ENCODE measurements at places on chromosomes 3 and 15.

GRCh38 chr15:99590913-99591646, 25.3 kb downstream of the MEF2A start:
- no peak for DNase-seq

DNA sequence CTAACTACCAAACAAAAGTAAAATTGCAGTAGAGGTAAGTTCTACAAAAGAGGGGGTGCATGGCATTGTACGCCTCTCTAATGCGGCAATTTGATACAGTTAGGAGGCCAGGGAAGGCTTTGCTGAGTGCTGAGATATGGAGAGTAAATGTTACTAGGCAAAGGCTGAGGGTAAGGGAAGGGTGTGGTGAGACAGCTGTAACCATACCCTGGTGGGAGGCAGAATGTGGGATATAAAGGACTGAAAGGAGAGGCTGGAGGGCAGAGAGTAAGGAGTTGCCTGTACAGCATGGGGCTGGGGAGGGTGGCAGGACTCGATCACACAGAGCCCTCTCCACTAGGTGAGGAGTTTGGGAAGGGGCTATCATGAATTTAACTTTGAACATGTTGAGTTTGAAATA, 106.3 kb downstream of the PDCD6IP start:
- DNase-seq, result no peak

GRCh38 chr3:10459954-10460754, 45.2 kb downstream of the ATP2B2 start:
- DNase-seq, result peak; percentile 23

GRCh38 chr3:80017369-80017768, 249.6 kb upstream of the ROBO1 start:
- DNase-seq, result no peak

DNA sequence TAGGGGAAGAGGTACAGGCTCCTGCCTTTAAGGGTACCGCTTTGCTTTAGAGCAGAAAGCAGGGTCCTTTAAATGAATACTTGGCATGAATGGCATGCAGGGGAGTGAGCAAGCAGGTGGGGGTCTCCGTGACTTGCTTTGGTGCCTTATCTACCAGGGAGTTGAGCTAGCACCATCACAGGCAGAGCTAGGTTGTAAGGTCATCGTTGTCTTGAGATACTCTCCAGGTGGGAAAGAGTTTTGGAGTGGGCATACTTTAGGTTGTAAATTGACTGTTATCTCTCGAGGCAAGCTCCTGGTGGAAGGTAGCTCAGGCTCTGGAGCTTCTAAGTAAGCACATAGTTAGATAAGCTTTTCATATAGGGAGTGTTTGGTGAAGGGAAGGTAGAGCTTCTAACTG, 5.6 kb downstream of the GASK1A start:
- DNase-seq, result no peak

DNA sequence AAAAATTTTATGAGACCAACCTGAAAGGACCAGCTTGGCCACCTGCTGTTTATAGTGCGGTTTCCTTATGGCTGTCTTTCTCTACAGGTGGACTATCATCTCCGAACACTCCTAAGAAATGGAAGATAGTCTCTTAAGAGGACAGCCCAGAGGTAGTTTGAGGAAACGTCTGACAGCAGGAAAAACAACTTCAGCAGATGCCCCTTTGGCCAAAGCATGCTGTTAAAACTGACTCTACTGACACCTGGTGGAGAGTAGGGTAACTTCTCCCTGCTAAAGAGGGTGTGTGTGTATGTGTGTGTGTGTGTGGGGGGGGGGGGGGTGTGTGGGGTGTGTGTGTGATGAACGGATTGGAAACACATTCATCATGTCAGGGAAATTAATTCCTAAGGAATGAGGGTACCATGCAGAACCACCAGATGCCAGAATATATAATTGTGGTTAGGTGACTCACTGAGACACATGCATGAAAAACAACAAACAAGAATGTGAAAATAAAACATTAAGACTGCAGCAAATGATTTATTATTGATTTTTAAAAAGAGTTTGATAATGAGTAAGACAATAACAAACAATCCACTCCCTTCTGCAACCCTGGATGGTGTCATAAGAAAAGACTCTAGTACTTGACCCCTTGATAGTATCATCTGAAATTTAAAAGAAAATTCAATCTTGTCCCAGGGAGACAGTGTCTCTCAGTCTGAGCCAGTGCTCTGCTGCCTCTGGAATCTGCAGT, 256.5 kb downstream of the THRB start:
- DNase-seq, result no peak

- no peak for DNase-seq
These were observed 5.6 kb upstream of the ROPN1 start for GRCh38 chr3:123997543-123997942.

GRCh38 chr3:124916837-124917409, 17.6 kb downstream of the MUC13 start:
- no peak for DNase-seq

- no peak for DNase-seq
These were observed 349.7 kb downstream of the TUSC7 start for GRCh38 chr3:117059067-117059955.

GRCh38 chr3:114502204-114502603, 208.4 kb downstream of the TIGIT start:
- DNase-seq, result no peak

GRCh38 chr3:104810896-104811295, 555.8 kb upstream of the ALCAM start:
- no peak for DNase-seq

DNA sequence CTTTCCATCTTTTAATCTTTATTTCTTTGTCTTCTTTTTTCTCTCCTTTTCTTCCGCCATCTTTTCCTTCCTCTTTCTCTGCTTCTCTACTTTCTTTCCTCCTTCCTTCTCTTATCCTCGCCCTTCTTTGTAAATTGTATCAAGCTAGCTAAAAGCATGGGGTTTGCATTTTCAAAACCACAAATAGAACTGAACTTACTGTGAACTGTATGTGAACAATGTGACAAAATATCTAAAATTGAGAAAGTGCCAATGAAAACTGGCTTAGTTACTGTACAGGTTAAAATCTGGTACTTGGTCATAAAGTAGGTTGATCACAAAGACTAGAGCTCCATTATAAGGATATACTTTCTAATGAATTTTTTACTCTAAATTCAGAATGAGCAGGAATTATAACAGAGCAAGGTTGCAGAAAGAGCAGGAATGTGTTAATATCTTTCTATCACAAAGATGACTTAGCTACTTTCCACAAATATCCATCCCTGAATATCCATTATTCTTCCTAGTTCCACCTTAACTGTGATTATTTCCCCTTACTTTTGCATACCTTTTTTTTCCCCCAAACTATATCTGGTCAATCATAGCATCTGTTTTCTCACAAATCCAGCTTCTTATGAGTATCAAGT, 122.4 kb downstream of the LSAMP start:
- DNase-seq, result no peak

DNA sequence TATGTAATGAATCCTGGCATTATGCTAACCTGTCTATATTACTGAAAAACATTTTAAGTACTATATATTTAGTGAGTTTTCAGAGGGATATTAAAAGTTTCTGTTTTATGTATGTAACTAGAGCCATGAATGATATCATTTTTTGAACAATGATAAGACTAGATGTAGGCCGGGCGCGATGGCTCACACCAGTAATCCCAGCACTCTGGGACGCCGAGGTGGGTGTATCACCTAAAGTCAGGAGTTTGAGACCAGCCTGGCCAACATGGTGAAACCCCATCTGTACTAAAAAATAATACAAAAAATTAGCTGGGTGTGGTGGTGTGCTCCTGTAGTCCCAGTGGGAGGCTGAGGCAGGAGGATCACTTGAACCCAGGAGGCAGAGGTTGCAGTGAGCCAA, 34.1 kb downstream of the DHX36 start:
- DNase-seq, result no peak

- no peak for DNase-seq
These were observed 30.2 kb upstream of the BHLHE40 start for GRCh38 chr3:4949004-4949403.

DNA sequence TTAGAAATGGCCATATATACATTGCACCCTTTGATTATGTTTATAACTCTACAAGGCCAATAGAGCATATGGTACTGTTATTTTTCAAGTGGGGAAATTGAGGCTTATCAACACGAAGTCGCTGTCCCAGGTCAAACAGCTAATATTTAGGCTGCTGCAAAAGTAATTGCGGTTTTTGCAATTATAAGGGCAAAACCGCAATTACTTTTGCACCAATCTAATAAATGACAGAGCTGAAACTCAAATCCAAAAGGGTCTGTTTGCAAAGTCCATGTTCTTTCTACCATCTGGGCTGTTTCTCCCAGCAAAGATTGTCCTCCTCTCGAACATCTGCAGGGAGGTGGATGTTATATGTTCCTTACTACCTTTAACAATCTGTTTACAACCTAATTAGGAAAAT, 147.2 kb downstream of the CADPS start:
- DNase-seq, result no peak

GRCh38 chr15:63551400-63551799, 45.8 kb upstream of the FBXL22 start:
- DNase-seq, result no peak

- DNase-seq, result no peak
These were observed 748.9 kb downstream of the MECOM start for GRCh38 chr3:168914662-168915061.

DNA sequence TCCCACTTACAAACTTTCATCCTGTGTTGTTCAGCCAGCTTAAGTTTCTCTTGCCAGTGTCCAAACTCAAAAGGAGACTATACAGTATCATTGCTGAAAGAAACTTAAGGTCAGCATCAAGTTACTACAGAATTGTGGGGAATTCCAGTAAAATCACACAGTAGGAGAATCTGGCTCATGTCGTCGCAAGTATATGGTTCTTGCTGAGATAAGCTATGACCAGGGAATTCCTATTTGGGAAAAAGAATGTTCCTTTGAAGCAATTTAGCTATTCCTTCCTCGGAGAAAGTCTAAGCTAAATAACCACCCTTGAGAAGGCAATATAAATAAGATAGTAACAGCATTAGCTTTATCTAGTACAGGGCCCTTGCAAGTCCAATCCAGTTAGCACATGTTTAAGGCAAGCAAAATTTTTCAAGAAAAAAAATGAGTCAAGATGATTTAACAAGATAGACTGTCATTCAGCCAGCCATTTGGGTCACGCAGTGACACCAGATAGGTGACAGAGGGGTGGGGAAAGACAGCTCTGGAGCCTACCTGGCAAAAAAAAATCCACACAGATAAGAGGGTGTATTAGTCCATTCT, 78.2 kb upstream of the THBS1 start:
- no peak for DNase-seq

DNA sequence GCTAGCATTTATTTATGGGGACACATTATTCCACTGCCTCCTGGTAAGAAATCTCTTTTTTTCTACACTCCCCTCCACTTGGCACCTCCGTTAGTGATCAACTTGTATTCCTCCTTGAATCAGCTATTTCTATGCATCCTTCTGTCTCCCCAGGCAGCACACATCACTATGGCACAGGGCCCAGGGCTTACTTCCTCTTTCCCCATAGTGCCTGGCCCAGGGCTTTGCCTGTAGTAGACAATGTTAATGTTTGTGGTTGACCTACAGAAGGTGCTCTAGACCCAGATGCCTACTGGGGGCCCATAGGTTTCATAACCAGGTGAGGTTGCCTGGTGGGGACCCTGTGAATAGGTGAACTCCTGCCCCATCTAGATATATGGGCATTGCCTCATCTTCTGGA, 44.9 kb downstream of the EPHB1 start:
- DNase-seq, result no peak

DNA sequence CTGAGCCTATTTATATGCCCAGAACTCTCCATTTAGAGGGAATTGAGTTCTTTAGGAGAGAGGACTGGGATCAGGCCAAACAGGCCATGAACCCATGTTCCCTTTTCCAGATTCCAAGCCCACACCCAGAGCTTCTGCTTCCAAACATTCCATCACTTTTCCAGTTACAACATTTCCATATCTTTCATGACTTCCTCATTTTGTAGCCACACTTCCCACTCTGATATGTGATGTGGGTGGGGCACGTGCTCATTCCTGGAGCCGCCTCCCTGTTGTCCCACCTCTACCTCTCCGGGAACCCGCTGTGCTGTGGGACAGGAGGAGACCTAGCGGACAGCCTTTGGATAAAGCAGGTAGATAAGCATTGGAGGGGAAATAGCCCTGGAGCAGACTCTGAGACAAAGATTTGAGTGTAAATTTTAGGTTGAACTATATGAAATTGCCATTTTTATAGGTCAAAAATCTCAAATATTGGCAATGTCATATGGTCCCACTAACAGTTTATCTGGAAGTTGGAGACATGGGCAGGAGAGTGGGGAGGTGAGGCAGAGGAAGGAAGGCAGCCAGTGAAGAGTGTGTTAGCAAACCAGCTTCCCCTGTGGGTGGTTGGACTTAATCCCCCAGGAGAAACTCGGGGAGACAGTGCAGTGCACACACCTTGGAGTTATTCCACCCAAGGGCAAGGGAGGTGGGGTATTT, 31.8 kb downstream of the CYP8B1 start:
- DNase-seq, result no peak

- no peak for DNase-seq
These were observed 69.5 kb downstream of the FLNB start for GRCh38 chr3:58077596-58078285.

- DNase-seq, result peak; percentile 21
These were observed 17.1 kb downstream of the CTXND1 start for GRCh38 chr15:80234883-80235282.

GRCh38 chr15:58918239-58918638, 15.2 kb downstream of the SLTM start:
- no peak for DNase-seq

DNA sequence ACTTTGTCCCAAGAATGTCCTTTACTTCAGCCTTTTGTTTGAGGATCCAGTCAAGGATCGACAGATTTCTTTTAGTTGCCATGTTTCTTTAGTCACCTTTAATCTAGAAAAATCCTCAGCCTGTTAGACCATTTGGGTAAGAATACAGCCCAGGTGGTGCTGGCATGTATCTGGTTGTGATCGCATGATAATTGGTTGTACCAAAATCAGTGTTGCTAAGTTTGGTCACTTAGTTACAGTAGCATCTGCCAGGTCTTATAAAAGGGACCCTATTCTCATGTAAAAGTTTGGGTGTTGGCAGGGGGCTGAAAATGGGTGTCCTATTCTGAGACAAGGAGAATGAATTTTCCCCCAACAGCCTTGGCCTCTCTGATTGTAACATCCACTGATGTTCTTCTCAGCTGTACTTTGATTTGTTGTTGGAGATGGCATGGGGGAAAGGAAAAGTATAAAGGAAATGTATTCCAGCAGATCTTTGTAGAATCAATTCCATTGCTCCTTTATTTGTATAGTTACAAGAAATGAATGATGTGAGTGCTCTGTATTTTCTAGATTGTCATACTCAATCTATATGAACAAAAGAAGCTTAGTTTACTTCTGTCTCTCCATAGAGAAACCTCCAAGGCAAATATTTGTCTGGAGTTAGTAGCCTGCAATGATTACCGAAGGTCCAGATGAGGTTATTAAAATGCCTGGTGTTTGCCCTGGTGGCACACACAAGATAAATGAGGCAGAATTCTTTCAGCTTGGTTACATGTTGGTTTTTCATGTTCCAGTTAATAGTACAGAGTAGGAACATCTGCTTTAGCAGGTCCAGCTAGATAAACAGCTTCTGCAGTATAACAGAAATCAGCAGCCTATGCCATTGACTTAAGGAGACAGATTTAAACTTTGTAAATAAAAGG, 65.7 kb downstream of the CMTM8 start:
- no peak for DNase-seq

- no peak for DNase-seq
These were observed 10.3 kb downstream of the CAV3 start for GRCh38 chr3:8743911-8744310.
